ENCODE measurements at places on chromosomes 1 and 21.

GRCh38 chr21:46556802-46557201 lies 48.1 kb downstream of the S100B start:
- DNase-seq = no peak

DNA sequence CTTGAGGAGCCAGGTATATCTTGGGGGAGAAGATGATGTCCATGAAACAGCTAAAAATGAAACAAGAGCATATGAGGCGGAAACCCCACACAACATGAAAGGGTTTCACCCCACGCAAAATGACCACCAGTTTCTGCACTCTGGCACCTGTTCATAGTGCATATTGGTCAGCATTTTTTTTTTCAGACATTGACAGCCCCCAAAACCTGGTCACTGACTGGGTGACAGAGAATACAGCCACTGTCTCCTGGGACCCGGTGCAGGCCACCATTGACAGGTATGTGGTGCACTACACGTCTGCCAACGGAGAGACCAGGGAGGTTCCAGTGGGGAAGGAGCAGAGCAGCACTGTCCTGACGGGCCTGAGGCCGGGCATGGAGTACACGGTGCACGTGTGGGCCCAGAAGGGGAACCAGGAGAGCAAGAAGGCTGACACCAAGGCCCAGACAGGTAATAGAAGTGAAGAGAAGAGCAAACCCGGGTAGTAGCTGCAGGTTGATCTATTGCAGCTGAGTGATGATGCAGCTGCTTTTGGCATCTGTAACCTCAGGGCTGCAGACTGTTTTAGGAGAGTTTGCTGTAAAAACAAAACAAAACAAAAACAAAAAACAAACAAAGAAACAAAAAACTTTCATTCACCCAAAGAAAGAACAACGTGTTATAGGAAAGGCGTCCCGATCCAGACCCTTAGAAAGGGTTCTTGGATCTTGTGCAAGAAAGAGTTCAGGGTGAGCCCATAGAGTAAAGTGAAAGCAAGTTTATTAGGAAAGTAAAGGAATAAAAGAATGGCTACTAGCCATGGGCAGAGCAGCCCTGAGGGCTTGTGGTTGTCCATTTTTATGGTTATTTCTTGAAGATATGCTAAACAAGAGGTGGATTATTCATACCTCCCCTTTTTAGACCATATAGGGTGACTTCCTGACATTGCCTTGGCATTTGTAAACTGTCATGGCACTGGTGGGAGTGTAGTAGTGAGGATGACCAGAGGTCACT lies 51.0 kb downstream of the TNN start:
- no peak for DNase-seq

- no peak for DNase-seq
Observed at GRCh38 chr1:88892357-88892877, 1.1 kb upstream of the GTF2B start.

DNA sequence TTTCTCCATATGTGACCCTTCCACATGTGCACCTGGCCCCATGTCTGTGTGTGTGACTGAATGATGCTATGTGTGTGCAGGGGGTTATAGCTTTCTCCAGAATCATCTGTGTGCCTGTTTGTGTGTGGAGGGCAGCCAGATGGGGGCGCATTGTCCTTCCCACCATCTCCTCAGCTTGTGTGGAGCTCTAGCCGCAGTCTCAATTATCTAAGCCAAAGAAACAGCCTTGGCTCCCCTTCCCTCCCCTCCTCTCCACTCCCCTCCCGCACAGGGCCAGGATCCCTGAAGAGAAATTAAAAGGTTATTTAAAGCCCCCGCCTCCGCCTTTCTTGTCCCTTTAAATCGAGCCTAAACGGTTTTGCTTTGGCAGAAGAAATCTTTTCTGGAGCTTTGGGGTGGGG lies 1.8 kb upstream of the DMBX1 start:
- no peak for DNase-seq

DNA sequence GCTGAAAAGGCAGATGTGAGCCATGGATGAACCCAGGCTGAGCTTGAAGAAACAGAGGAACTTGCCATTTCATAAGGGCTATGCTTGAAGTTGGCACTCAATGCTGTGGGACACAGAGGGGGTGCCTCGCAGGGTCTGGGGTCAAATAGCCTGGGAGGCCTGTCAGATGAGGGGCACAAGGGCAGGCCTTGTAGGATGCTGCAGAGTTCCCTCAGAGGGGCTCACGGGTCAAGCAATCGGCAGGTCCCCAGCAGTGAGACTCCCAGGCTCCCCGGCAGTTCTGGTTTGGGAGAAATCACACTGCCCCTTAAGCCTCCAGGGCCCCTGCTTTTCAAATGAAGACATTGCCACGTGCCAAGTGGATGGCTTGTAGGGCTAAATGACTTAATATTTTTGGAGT lies 116.7 kb upstream of the GRIK3 start:
- DNase-seq = no peak

- no peak for DNase-seq
Observed at GRCh38 chr1:78667939-78668338, 18.3 kb downstream of the IFI44 start.

GRCh38 chr1:109365642-109366204 lies 32.0 kb downstream of the SORT1 start:
- DNase-seq = no peak

DNA sequence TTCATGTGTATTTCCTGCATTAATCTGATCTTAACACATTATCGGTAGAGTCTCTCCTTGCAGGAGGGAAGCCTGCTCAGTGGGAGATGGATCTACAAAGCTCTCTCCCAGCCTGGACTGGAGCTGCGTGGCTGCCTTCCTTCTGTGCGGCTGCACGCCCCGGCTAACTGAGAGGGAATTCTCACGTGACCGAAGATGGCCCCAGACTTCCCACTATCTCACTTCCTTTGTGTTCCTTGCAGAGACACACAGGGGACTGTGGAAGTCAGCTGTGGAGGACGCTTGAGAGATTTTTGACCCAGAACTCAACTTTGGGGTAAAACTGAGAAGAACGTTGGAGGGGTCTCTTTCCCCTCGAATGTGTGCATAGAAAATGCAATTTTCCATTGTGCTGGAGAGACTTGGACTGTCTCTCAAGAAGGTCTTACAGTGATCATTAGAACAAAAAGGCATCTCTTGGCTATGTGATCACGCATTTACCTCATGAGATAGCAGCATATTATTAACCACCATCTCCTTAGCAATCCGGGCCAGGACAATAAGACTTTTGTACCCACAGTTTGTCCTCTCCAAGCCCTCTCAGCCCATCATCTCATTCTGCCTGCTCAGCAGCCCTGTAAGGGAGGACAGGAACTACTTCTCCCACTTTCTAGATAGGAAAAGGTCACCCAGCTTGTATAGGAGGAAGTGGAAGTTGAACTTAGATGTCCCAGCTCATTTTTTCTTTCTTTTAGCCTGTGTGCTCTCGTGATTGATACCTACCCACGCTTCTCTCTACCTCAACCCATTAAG lies 49.3 kb upstream of the TARBP1 start:
- DNase-seq = no peak

DNA sequence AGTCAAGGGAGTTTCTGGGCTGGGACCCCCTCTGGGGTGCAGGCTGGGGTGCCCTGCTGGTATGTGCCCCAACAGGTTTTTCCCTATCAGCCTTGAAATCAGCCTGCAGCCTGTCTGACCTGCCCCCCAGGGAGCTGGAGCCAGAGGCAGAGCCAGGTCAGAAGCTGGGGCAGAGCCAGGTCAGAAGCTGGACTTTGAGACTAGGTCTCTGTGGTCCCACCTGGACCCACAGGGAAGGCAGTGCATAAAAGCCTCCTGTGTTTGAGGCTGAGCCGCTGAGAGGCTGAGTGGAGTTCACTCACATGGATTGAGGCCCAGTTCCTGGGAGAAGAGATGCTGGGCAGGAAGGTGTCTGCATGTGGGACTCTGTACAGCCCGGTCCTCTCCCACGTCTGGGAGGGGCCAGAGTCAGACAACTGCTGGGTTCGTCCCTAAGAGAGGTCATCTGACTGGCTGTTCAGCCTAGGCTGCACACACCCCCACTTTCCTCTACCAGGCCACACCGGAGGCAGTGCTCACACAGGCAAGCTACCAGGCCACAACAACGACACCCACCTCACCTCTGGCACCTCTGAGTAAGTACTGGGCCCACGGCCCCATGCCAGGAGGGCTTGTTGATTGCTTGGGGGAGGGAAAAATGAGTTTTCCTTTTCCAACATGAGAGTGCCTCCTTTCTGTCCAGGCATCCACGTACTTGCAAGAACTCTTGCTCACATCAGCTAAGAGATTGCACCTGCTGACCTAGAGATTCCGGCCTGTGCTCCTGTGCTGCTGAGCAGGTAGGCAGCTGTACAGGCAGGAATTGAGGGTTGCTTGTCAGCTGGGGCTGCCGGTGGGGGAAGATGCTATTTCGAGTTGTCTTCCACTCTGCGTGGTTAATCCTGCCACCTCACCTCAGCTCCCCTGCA lies at the start of gene ANXA9:
ANXA9 (plus strand) TSS at position 488 of the 908 bp plus-strand sequence. CDS start 814 bp downstream, outside the sequence.
- no peak for DNase-seq

GRCh38 chr1:101235216-101235695 lies 1.6 kb upstream of the S1PR1 start:
- peak; percentile 42 for DNase-seq

GRCh38 chr1:3222042-3222692 lies 153.2 kb downstream of the PRDM16 start:
- no peak for DNase-seq

DNA sequence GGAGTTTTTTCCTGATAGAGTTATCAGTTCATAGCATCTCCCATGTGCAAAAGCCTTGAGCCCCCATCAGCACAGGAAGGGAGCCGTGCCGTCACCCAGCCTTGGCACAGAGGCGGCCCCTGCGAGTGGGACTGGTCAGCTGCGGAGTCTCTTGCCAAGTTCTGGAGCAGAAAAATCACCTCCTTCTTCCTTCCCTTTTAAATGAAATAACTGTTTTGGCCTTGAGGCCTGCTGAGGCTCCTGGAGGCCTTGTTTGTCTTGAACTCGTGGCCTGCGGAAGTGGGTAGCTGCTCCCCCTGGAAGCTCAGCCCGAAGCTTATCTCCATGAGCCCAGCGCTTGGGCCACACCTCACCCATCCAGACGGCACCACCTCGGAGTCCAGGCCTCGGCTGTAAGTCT lies 145.7 kb upstream of the TMEM51 start:
- DNase-seq = no peak

GRCh38 chr1:225434046-225434445 lies 6.2 kb upstream of the LBR start:
- DNase-seq = no peak

DNA sequence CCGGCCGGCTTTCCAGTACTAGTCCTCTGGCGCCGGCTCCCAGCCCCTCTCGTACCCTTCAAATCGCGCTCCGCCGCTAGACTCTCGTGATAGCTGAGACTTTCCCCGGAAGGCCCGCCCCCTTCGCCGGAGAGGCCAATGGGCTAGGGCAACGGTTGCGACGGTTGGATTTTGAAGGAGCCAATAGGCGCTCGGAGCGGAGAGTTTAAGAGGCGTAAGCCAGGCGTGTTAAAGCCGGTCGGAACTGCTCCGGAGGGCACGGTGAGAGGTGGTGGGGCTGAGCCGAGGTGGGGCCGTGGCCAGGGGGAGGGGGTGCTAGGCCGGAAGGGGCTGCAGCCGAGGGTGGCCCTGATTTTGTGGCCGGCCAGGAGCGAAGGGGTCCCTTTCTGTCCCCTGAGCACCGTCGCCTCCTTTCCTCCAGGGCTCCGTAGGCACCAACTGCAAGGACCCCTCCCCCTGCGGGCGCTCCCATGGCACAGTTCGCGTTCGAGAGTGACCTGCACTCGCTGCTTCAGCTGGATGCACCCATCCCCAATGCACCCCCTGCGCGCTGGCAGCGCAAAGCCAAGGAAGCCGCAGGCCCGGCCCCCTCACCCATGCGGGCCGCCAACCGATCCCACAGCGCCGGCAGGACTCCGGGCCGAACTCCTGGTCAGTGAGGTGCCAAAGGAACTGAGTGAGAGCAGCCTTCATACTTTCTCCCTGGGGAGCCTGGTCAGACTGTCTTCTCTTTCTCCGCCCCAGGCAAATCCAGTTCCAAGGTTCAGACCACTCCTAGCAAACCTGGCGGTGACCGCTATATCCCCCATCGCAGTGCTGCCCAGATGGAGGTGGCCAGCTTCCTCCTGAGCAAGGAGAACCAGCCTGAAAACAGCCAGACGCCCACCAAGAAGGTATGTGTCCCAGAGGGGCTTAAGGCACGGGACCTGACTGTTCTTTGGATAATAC lies at the start of gene CDC20:
CDC20 (plus strand) TSS at position 236 of the 948 bp plus-strand sequence; CDS start at position 471, 235 bp downstream.
- peak; percentile 99 for DNase-seq

GRCh38 chr1:35049116-35049515 lies 17.4 kb upstream of the ZMYM6 start:
- no peak for DNase-seq

DNA sequence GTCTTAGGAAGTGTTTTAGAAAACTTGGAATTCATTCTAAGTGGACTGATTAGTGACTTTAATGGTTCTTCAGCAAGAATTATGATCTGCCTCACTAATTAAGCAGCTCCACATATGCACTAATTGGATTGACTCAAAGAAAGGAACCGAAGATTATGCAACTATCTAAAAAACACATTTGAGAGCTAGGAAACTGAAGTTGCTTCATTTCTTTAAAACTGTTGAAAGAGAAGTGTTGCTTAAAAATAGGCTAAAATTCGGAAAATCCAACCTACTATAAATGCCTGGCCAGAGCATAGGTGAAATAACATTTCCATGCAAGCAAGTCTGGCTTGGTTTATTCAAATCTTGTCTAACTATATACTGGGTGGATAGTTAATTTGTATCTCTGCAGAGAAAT lies 502.9 kb upstream of the ZRANB2 start:
- no peak for DNase-seq

GRCh38 chr1:226994586-226995364 lies 54.7 kb downstream of the COQ8A start:
- DNase-seq = no peak

DNA sequence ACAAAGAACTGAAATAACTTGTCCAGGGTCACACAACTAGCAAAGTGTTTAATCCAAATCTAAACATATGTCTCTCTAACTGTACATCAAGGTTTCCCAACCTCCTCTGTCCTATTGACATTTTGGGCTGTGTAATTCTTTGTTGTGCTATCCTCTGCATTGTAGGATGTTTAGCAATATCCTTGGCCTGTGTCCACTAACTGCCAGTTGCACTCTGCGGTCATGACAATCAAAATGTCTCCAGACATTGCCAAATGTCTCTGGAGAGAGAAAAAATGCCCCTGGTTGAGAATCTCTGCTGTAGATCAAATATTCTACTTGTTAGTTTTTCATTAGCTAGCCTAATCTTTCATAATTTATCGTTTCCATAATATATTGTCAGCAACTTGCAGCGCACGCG lies 353.4 kb upstream of the NEGR1 start:
- no peak for DNase-seq

GRCh38 chr1:27332536-27333281 lies 9.1 kb upstream of the SYTL1 start:
- DNase-seq = peak; percentile 39

GRCh38 chr1:25246600-25247023 lies 642 bp downstream of the RSRP1 start:
- peak; percentile 24 for DNase-seq

DNA sequence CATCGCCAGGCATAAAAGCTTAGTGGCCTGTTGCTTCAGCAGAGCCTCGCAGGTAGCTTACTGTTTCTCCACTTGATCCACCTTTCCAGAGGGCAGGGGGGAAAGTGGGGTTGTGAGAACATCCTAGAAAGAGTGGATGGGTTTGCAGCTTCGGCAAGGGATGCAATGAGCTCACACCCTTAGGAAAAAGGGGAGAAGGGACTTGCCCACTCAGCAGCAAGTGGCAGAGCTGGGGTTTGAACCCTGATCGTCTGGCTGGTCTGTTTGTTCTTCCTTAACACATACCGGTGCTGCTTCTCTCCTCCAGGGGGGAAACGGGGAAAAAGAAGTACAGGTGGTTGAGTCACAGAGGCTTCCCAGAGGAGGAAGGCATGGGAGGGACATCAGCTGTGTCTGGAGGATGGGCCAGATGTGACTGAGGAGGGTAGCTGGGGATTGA lies 1.0 kb downstream of the TMEM201 start:
- no peak for DNase-seq

Measured in stimulated activated CD4-positive, alpha-beta T cell treated with anti-CD3 and anti-CD28 coated beads, Interleukin-1b, Interleukin-23, amount 100 ng/mL, for 48 hours (primary cell).